ENCODE measurements at places on chromosomes 7 and 10. TPM values are rescaled to one million over a fixed set of nuclear protein-coding genes. Genes with fewer than 3 reads are reported as not detected.

SMARCD3 gene
- total RNA-seq: 58.7 TPM

SNCG gene
- total RNA-seq: 2.9 TPM

EEF1AKMT2 gene
- 10.6 TPM for total RNA-seq

ACBD7 gene
- total RNA-seq: 2.4 TPM

FAM221A gene
- 19.4 TPM for total RNA-seq

AFAP1L2 gene
- 4.2 TPM for total RNA-seq

OLAH gene
- total RNA-seq: 5.6 TPM

DNA sequence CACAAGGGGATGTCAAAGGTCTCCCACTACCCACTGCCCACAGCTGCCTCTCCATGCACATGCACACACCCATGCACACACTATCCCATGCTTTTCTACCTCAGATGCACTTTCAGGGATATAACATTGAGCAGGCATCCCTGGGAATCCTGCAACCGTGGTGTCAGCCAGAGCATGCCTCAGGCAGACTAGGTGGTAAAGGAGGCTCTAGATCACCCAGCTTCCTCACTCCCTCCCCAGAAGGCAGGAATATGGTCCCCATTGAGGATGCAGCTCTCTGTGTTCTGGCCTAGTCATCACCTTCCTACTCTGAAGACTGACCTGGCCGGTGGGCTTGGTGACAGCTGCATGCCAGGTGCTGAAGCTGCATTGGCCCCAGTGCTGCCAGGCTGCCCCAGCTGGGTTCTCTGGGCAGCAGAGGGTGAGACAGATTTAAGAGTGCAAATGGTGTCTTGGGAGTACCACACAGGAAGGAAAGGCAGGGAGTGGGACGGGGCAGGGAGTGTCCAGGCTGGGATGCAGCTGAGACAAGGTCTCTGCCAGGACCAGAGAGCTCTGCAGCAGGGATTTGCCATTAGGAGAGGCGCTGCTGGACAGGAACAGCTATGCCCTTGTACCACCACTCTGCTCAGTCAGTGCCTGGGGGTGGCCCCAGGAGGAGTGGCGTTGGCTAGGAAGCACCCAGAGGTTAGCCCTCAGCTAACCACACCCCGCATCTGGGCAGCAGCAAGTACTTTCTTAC, 53.4 kb upstream of the GDF10 start:
- DNase-seq: no peak

DNA sequence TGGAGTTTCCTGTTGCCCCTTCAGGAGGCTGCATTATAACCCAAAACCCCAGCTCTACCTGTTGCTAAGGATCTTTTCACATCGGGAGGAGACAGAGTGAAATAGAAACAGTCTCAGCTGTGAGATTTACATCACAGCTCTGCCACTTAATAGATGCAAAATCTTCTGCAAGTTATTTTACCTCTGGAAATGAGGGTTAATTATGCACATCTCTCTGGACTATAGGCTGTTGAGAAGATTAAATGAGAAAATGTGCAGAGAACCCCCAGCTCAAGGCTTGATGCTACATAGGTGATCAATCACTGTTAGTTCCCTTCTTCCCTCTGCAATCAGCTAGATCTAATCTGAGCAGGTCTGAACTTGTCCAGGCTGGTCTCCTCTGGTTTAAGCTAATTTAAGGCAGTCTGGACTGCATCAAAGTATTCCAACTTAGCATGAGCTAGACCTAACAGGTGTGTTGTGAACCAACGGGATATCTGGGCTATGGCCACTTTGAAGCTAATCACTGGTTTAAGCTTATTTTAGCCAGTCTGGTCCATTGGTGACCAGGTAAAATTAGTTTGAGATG, 8.9 kb upstream of the LRRC18 start:
- no peak for DNase-seq

DNA sequence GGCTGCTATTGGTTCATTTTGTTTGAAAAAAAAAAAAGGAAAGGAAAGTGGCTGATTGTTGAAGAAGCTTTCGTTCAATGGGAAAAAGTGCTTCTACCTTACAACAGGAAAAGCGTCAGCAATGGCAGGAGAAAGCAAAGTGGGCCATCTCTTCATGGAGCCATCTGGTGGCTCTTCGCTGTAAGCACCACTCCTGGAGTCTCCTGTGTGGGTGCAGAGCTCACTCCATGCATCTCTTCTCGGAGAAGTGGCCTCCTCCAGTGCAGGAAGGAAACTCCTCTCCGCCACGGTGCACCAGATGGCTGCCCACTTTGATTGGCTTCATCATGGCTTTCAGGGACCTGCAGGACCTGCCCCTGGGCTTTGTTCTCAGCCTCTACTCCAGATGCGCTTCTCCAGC, 250.9 kb downstream of the PTEN start:
- DNase-seq: no peak

- no peak for DNase-seq
Measured at GRCh38 chr7:30595436-30596013, 847 bp downstream of the GARS1 start.

Measured in upper lobe of left lung (tissue), 6 donors.